ENCODE measurements at places on chromosomes 12 and 14. TPM values are rescaled to one million over a fixed set of nuclear protein-coding genes. Genes with fewer than 3 reads are reported as not detected.

The PA2G4 gene
- total RNA-seq: 212 TPM

The TSPAN9 gene
- total RNA-seq: 17.0 TPM

The TMPRSS12 gene
- not detected for total RNA-seq

The CLEC9A gene
- not detected for total RNA-seq

The MYBPC1 gene
- total RNA-seq: not detected

The RNASE1 gene
- total RNA-seq: not detected

The ENDOU gene
- total RNA-seq: not detected

The FGF6 gene
- total RNA-seq: not detected

The KRT82 gene
- not detected for total RNA-seq

The FSCB gene
- total RNA-seq: not detected

The PPP1CC gene
- total RNA-seq: 115 TPM

The CPM gene
- 7.4 TPM for total RNA-seq

The RARG gene
- total RNA-seq: 27.4 TPM

The RAB35 gene
- 35.2 TPM for total RNA-seq

The ASIC1 gene
- total RNA-seq: 1.5 TPM

The HSPA2 gene
- 10.1 TPM for total RNA-seq

The CCDC177 gene
- not detected for total RNA-seq

The NEUROD4 gene
- not detected for total RNA-seq

The KRT83 gene
- not detected for total RNA-seq

The CISTR gene
- not detected for total RNA-seq

The HOXC5 gene
- total RNA-seq: 1.5 TPM

The IRAK3 gene
- 9.4 TPM for total RNA-seq

The FAM186B gene
- total RNA-seq: under 0.01 TPM

The RD3L gene
- total RNA-seq: not detected

The DEGS2 gene
- total RNA-seq: not detected

The PYGL gene
- 64.1 TPM for total RNA-seq

The KRT6C gene
- not detected for total RNA-seq

The ATL1 gene
- total RNA-seq: 3.7 TPM

The AQP2 gene
- total RNA-seq: not detected

The IQSEC3 gene
- total RNA-seq: not detected

The ULK1 gene
- 6.6 TPM for total RNA-seq

The MYH6 gene
- total RNA-seq: not detected

The ANO4 gene
- total RNA-seq: 2.0 TPM

The ITGA5 gene
- 355 TPM for total RNA-seq

The PTCSC3 gene
- total RNA-seq: not detected

The XRCC3 gene
- total RNA-seq: 43.4 TPM

The CLEC14A gene
- total RNA-seq: 6.2 TPM

The HSPB8 gene
- 5.6 TPM for total RNA-seq

The PTGER2 gene
- total RNA-seq: 124 TPM

The BIN2 gene
- not detected for total RNA-seq

The ZDHHC22 gene
- not detected for total RNA-seq

The SIX6 gene
- total RNA-seq: not detected

The RERGL gene
- total RNA-seq: not detected

The ZBTB25 gene
- total RNA-seq: 2.9 TPM

The PHETA1 gene
- 5.8 TPM for total RNA-seq

The EFS gene
- 15.8 TPM for total RNA-seq

The CCDC197 gene
- not detected for total RNA-seq

The KRT5 gene
- 0.17 TPM for total RNA-seq

The GDF11 gene
- 14.3 TPM for total RNA-seq

The SLC39A2 gene
- total RNA-seq: not detected

The DNAH10 gene
- under 0.01 TPM for total RNA-seq

The CACNA1C gene
- total RNA-seq: 0.74 TPM

The SRGAP1 gene
- 4.9 TPM for total RNA-seq

The PAPLN gene
- 6.5 TPM for total RNA-seq

The TAS2R42 gene
- total RNA-seq: not detected

The ACTN1 gene
- 333 TPM for total RNA-seq

The KRT86 gene
- total RNA-seq: not detected

The EMC9 gene
- total RNA-seq: 31.4 TPM
